ENCODE measurements at places on chromosomes 2 and 18.

GRCh38 chr2:209876211-209876610 is 104.6 kb downstream of the UNC80 start:
- ATAC-seq, result peak; percentile 46

DNA sequence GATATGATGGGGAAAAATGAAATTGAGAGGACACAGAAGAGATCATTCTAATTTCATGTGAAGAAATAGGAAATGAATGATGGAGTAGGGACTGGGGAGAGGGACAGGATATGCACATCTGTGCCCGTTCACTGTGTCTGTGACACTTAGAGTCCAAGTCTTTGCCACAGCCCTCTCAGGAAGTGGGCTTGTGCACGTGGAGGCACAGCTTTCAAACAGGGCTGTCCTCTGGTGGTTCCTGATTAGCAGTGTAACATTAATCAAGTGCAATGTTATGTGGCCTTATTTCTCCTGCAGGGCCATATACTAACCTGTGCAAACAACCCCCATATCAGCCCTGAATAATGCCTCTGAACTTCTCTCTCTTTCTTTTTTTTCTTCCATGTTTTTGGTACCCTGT is 312.2 kb upstream of the FAM98A start:
- no peak for ATAC-seq

DNA sequence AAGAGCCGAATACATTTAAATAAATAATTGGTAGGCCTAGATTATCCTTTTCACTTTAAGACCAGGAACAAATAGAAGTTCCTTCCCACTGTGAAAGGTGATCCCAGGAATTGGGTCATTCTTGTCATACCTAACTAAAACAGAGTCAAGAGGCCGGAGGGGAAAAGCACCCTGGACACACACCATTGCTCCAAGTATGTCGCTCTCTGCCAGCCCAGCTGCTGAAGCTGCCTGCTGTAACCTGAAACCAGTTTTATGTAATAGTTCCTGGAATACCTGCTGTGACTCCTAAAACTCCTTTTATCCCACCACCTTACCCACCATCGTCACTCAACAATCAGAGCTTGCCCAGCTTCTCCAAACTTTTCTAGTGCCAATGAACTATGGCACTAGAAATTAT is 217.1 kb downstream of the PTPRM start:
- no peak for ATAC-seq

GRCh38 chr18:41870191-41870590 is 84.8 kb upstream of the PIK3C3 start:
- no peak for ATAC-seq

DNA sequence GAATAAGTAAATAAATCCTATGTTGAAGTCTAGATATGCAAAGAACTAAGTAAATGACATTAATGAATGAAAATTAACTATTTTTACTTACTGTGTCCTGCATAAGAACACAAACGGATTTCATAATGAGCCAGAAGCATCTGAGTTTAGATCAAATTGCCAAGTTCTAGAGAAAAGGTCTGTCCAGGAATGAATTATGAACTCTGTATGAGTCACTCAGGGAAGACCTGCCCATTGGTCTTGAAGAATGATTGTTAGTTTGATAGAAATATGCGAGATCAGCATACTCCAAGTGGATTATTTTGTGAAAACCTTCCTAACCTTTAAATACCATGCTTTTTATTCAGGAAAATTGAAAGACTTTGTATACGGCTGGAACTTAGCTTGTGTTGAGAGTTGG is 189.5 kb downstream of the DOK6 start:
- peak; percentile 58 for ATAC-seq

GRCh38 chr2:62844311-62845090 is 139.0 kb downstream of the EHBP1 start:
- ATAC-seq, result no peak

GRCh38 chr2:85840091-85840490 is 48.7 kb downstream of the ST3GAL5 start:
- ATAC-seq, result no peak

- no peak for ATAC-seq
Measured at GRCh38 chr2:207236156-207236935, 70.6 kb upstream of the KLF7 start.

DNA sequence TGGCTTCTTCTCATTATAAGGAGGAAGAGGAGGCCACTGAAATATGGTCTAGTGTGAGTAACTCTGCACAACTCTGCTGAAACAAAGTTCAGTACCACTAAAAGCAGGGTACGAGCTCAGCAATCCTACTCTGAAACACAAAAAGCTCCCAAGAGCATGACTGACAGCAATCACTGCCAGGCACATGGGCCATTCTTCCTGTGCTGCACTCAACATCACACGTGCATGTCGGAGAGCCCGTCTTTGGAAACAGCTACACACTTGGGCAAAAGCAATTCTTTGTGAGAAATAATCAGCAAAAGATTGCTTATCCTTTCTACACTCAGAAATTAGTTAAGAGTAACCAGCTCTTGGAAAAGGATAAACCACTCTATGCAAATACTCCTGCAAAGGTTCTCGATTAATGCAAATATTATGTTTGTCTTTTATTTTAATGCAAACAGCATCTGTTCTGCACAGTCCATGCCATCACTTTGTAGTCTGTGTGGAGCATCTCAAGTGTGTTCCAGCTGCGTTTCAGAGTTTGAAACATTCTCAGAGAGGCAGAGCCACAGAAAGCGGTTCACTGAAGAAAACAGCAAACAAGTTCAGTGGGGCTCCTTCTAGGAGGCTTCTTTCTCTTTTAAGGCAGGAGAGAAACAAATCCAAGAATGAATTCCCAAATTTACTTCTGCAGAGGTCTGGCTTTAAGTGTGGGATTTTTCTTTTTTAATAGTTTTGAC is 145.0 kb downstream of the HDAC4 start:
- no peak for ATAC-seq

GRCh38 chr18:48135436-48135966 is 205.0 kb upstream of the SMAD2 start:
- no peak for ATAC-seq

DNA sequence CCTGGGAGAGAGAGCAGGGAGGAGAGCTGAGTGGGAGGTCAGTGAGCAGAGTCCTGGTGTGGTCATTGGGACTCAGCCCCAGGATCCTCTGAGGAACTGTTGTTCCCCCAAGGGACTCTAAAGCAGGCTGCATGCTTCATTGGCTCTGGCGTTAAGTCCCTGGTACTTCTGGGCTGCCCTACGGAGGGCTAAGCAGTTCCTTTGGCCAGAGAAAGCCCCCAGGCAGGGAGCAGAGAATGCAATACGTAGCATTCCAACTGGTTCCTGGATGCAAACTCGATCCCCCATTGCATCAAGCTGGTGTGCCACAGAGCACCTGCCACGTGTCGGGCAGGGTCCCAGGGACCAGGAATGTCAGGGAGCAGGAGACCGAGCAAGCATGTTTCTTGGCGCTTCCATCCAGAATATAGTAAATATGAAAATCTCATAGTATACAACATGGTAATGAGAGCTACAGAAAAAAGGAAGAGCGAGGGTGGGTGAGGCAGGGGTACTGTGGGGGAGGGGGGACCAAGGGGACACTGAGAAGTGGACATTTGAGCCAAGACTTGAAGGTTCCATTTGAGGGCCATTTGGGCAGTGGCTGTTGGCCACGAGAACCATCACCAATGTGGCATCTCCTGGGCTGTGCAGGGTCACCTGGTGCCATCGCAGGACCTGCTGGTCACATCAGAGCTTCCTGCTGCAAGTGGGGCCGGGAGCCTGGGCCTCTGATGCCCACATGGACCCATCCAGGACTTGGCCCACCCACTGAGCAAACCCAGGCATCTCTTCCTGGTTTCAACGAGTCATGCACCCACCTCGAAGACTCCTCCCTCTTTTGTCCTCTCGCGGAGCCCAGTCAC is 160.4 kb downstream of the ASB1 start:
- no peak for ATAC-seq

DNA sequence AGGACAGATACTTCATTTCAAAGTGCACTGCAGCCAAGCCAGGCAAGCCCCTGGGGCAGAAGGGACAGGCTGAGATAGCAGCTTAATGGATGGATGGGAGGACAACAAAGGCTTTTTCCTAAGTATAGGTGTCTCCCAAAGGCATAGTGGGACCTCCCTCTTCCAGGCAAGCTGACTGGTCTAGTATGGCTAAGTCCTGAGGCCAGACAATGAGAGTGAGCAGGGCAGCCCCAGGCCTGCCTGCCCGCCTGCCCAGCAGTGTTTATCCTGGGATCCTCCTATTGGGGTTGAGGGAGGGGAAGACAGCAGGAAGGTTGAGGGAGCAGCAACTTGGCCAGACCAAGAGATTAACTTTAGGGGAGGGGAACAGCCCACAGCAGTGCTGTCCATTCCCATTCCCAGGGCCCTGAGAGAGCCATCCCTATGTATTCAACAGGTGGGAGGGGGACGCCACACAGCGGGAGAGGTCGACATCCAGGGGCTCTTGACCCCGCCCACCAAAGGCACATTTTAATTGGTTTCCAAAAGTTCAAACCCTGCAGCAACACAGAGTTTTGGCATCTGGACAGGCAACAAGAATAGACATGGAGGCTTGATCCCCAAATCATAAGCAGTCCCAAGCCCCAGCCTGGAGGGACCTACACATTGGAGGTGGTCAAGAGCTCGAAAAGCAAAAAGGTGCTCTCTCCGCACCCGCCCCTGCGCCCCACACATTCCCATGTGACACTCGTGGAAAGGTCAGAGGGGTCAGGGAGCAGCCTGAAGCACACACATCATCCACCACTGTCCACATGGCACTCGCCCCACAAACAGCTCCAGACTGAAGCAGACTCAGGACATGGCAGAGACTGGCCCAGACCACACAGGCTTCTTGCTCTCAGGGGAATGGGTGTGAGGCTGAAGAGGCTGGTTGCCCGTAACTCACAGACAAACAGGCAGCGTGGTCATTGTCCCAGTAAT is 2.9 kb upstream of the SFXN5 start:
- no peak for ATAC-seq

- no peak for ATAC-seq
Measured at GRCh38 chr18:75723521-75724340, 296.2 kb upstream of the SMIM21 start.

GRCh38 chr2:239564587-239564986 is 163.8 kb upstream of the HDAC4 start:
- no peak for ATAC-seq

- ATAC-seq, result peak; percentile 86
Measured at GRCh38 chr2:3519255-3520205, at the start of gene ADI1. ADI1 (minus strand) TSS chr2:3519531; CDS start chr2:3519487, 44 bp downstream.

- ATAC-seq, result no peak
Measured at GRCh38 chr18:61782545-61782944, 110.3 kb downstream of the RNF152 start.

Data from SK-N-SH treated with all-trans-retinoic acid at 6 μM for 48 hours (cell line).